Epithelial cell of proximal tubule (primary cell): ENCODE measurements at places on chromosomes 2 and 18.

DNA sequence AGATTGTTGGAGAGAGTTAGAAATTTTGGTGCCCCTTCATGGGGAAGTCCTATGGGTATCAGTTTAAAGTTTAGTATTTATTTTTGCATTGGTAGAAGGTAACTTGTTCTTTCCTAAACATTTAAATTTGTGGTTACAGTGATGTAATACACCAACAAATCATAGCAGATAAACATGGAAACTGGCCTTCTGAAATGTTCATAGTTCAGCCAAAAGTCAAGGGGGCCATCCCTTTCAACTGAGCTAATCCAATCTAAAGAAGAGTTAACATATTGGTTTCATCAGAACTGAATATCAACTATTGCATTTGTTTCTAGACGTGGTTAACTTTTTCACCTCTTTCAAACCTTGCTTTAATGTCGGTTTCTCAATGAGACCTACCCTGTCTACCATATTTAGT lies 46.3 kb downstream of the PPP1R1C start:
- no peak for DNase-seq

DNA sequence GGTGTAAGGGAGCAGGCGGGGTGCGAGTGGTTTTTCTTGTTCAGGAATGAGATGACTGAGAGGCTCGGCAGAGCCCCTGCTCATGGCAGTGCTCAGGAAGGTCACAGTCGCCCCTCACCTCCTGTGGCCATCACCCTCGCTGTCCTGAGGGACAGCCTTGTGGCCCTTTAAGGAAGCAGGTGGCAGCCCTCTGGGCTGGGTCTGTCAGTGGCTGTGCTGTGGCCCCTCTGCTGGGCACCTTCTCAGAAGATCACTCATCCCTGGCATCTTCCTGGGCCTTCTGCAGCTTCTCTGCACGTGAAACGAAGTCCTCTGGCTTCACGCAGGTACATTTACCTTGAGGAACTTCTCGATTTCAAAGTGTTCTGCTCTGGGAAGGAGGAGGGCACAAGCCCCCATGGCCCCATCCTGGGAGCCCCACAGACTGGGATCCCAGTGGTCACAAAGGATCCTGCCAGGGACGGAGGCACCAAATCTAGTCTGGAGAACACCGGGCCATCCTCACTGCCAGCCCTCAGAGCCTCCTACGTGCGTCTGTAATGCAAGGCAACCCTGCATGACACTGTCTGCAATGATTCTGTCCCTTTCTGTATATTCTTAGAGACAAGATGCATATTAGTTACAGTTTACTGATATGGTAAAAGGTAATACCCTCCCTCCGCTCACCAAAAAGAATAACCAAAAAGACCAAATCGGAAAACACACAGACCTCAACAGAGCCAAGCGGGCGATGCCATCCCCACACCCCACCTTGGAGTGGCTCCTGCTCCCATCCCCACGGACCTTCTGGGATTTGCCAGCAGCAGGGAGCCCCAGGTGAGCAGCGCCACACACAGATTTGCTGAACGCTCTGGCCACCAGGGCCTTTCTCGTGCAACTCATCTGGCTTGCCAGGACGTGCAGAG lies 25.9 kb upstream of the FAHD2A start:
- DNase-seq = no peak

DNA sequence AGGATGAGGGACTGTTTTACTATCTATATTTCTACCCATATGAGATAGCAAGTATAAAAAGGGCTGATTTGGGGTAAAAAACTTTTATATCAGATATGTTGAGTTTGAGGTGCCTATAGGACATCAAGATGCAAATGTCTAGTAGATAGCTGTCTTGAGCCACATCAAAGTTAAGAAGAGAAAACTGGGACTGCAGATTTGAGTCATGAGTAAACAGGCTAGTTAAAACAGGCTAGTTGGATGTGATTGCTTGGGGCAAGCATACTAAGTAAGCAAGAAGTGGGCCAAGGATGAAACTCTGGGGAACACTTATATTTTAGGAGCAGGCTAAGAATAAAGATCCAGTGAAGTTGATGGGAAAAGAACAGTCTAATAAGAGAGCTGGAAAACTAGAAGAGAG lies 2.8 kb upstream of the SCRN3 start:
- DNase-seq = no peak

DNA sequence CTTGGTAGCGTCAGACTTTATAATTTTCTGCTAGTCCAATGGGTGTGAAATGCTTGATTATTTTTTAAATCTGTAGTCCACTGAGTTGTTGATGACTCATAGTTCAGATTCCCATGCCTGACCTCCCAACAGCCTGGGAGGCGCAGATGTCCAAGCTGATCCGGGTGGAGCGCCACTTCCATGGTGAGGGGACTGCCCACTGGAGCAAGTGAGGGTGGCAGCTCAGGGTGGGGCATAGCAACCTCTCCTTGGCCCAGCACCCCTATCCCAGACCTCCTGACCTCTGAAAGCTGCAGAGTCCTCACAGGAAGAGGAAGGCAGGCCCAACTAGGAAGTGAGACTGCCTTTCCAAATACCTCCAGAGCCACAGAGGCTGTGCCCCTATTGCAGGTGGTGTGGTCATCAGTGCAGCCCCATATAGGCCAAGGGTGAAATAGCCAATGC lies 4.4 kb downstream of the MAL start:
- no peak for DNase-seq

DNA sequence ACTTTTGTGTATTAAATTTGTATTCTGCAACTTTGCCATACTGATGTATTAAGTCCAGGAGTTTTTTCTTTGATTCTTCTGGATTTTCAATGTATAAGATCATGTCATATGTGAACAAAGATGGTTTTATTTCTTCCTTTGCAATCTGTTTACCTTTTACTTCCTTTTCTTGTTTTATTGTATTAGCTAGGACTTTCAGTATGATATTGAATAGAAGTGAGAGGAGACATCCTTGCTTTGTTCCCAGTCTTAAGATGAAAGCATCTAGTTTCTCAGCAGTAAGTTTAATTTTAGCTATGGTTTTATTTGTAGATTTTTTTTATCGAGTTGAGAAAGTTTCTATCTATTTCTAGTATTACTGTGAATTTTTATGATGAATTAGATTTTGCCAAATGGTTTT lies 25.5 kb downstream of the VRK2 start:
- DNase-seq = no peak

DNA sequence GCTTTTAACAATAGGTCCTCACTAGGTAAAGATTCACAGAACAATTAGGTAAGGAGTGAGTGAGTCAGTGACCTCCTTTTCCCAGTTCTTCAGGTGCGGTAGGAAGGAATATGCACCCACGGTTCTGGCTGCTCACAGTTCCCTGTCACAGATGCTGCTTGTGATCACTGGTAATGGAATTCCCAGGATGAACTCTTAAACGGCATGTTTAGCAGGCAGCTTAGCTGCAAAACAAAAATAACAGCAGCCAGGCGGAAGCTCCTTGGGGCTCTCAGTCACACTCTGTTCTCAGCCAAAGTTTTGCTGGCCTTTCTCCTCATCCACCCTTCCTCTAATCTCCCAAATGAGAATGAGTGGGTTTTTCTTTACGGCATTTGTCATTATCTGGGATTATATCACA lies 274.5 kb downstream of the MYT1L start:
- DNase-seq = no peak

GRCh38 chr2:100984892-100985307 lies 17.2 kb upstream of the RPL31 start:
- no peak for DNase-seq

- DNase-seq = no peak
Observed at GRCh38 chr2:190535586-190535985, 1.1 kb upstream of the NEMP2 start.

GRCh38 chr2:197092431-197092830 lies 165.9 kb upstream of the PGAP1 start:
- DNase-seq = no peak

GRCh38 chr18:41444943-41445342 lies 510.1 kb upstream of the PIK3C3 start:
- no peak for DNase-seq

GRCh38 chr2:111157071-111157661 lies 36.5 kb downstream of the BCL2L11 start:
- DNase-seq = no peak

- DNase-seq = no peak
Observed at GRCh38 chr2:99325384-99325783, 10.7 kb downstream of the TXNDC9 start.

DNA sequence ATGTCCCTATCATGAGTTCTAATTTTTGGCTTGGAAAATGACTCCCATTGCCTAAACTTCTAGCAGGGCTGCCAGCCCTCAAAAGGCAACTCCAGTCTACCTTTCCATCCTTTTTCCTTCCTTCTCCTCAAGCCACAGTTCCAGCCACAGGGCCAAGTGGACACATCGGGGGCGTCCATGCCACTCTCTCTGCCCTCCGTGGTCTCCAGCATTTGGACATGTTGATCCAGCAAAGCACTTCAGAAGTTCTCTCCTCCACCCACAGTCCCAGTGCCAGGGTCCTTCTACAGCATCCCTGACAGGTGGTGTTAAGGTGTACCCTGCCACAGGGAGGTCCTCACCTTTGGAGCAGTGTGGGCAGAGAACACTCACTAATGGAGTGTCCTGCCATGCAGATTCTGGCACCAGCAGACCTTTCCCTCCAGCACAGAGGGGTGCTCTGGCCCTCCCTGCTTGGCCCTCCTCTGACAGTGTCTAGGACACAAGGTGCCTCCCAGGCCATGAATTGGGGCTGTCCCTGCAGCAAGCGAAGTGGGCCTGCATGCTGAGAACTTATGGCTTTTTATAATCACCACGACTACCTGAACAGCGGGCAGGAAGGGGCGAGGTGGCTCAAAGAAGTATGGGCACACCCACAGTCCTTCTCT lies 1.6 kb upstream of the FABP1 start:
- DNase-seq = no peak
